ENCODE measurements at places on chromosomes 6 and 20.
A peak's percentile ranks its signal among the peaks of the same experiment; 100 is the strongest.

GRCh38 chr20:37303637-37304036 is 14.2 kb downstream of the MANBAL start:
- no peak for DNase-seq

- DNase-seq: no peak
These were observed 389.3 kb downstream of the HDGFL1 start for GRCh38 chr6:22958677-22959076.

DNA sequence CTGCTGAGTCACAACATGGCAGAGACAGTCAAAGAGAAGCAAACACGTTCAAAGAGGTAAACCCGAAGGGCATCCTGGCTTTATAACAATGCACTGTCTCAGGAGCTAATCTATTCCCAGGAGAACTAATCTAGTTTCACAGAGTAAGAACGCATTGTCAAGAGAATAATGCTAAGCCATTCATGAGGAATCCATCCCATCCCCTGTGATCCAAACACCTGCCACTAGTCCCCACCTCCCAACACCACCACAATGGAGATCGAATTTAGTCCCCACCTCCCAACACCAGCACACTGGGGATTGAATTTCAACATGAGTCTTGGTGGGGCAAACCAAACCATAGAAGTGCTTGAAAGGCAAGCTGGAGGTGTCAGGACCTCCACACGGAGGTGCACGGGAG is 231.5 kb upstream of the ID4 start:
- no peak for DNase-seq

DNA sequence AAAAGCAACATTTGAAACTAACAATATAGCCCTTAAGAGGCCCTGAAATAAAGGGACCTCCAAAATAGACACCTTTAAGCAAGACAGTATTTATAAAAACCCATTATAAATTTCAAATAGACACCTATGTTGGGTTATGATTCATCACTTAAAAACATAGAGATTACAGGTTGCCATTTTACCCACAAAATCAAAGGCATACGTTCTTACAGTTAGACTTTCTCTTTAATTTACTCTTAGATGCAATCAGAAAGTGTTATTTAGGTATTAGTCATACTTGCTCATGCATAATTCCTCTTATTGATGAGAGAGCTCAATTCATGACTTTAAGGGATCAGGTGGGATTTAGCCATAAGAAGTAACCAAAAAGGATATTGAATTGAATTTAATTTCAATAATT is 51.5 kb upstream of the TMEM200A start:
- DNase-seq: no peak

- peak; percentile 92 for DNase-seq
These were observed 1.6 kb downstream of the SMPDL3A start for GRCh38 chr6:122790423-122791309.

DNA sequence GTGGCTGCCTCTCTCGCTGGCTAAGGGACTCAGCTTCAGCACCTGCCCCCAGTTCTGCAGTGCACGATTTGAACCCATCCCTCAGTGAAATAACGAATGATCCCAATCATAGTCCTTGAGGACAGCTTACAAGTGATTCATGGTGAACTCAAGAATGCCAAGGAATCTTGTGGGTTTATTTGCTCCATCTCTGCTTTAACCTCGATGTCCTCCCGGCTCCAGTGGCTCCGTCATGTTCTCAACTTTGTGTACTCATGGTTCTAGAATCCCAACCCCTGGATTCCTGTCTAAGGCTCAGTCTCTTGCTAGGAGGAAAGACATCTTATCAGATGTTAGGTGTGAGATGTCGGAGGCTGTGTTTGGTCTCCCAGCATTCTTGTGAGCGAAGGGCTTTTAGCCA is 29.0 kb upstream of the GTSF1L start:
- DNase-seq: no peak

DNA sequence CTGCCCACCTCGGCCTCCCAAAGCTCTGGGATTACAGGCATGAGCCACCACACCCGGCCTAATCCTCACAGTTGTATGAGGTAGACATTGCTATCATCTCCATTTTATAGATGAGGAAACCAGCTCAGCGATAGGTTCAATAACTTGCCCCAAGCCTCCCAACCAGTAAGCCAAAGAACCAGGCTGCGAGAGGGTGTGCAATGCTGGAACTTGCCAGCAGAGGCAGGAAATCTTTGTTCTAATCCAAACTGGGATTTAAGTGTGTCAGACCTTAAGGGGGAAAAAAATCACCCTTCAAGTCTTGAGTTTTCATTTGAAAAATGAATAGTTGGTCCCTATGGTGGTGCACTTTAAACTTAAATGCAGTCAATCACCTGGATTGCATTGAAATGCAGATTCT is 20.1 kb upstream of the RNGTT start:
- peak; percentile 65 for DNase-seq

DNA sequence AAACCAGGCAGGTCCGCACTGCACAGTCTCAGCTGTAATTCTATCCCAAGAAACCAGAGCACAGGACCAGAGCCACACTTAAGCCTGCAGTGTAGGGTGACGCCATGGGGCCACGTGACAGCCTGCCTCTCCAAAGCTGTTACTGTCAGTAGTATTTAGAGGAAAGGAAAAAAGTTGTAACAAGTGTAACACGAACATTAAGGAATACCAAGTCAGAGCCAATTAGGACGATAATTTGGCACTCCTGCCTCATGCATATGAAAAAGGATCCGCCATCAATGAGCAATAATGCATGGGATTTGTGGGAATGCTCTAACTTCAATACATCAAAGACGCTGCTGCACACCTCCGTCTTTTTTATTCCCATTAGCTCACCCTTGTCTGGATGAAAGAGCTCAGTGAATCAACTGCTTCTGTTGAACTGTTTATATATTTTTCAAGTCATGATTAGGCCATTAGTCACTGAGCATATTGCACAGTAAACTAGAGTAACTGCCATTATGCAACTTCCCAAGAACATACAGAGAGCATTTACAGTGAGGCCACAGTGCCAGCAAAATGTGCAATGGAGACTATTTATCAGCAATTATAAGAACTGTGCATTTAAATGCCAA is 79.9 kb downstream of the ATXN1 start:
- DNase-seq: peak; percentile 97

DNA sequence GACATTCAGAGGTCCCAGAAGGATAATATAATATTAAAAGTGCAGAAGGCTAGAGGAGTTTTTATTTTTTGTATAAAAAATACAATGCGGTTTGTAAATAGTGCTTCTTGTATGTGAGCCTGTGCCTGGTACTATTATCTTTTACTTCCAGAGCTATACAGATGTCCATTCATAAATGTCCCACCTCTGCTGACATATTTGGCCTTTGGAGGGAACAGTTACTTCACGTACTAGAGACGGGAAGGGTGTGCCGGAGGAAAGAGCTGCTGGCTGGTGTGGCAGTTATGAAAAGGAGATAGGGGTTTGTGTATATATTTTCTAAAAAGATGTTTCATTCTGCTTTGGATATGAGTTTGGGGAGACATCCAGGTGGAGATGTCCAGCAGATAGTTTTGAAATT is 8.8 kb downstream of the CD109 start:
- no peak for DNase-seq

- DNase-seq: no peak
These were observed 24.4 kb downstream of the PROCR start for GRCh38 chr20:35196313-35196712.

GRCh38 chr20:34953960-34954359 is 1.6 kb downstream of the GSS start:
- DNase-seq: no peak

DNA sequence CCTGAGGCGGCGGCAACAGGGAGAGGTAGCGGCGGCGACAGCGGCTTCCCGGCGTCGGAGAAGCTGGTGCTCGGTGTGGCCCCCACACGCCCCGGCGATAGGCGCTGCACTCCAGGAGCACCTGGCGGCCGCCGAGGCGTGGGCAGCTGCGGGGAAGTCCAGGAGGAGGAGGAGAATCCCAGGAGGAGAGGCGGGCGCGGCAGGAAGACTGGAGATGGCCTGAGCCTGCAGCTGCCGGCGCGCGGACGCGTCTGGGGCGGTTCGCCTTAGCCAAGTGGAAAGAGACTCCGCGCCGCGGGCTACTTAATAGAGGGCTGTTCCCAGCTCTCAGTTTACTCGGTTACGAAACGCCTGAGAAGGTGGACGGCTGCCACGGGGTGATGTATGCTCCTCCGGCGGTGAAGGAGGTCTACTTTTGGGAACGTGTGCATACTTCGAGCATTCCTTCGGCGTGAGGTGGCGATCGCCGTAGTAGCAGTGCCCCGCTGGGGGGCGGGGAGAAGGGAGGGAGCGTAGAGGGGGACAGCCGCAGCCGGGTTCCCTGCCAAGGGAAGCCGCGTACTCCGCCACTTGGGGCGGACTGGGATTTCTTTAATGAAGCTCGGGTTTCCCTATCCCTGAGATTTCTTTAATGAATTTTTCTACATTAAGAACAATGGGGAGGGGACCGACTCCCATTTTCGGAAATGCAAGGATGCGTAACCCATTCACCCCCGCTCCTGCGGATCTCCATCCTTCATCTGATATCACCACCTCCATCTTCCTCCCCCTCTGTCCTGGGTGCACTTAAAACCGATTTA is at the start of gene COL12A1:
Gene COL12A1 (minus strand): TSS at position 278 of the 800 bp plus-strand sequence. CDS start 3,261 bp downstream, outside the sequence.
- DNase-seq: no peak

DNA sequence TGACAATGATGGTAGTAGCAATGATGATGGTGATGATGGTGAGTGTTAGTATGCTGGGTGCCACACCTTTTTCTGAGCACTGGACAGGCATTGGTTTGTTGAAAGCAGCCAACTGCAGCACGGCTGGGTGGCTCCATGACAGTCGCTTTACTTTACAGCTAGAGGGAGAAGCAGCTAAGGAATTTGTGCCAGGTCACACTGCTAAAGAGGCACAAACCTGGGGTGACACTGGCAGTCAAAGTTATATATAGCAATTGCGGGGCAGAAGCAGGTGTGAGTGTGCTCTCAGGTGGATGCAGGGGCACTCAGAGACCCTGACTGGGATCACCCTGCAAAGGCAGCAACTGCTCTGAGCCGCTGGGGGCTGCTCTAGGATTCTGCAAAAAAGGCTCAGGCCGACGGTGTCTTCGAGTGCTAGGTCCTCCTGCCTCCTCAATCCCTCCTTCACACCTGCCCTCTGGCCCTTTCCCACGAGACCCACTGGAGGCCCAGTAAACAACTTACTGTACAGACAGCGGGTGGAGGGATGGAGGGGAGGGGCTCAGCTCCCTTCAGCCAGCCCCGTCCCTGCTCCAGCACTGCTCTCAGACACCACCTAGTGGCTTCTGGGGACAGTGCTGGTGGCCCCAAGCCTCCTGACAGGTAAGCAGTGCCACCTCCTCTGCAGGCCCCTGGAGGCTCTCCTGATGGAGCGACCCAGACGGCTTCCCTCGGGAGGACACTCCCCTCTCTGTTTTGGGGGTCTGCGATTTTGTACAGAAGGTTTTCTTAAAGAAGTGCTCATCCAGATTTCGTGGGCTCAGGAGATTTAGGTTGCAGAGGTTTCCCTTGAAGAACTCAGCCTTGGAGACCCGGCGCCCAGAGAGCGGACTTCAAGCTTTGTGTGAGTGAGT is 4.4 kb upstream of the RPS21 start:
- DNase-seq: peak; percentile 64

DNA sequence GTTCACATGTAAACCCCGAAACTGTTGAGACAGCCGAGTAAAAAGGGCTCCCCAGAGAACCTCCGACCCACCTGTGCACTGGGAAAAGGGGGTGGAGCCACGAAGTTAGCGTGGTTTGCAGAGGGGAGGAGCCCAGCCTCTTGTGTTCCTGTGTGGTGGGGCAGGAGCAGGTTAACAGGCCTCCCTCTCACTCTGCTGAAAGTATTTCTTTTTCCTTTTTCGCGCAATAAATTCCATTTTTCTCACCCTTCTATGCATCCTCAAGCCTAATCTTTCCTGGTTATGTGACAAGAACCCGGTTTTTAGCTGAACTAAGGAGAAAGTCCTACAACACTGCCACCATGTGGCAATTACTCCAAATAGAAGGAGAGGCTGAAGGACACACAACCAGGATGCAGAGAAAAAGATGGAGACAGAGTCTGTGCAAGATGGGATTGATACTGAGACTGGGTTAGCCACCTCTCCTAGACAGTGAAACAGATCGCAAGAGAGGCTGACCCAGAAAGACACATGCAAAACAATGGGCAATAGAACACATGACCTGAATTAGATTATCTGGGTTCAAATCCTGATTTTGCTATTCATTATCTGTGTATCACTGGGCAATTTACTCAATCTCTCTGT is 168.7 kb upstream of the PRSS16 start:
- DNase-seq: peak; percentile 58

GRCh38 chr6:28090917-28091586 is 10.7 kb downstream of the ZNF165 start:
- DNase-seq: no peak

- no peak for DNase-seq
These were observed 162.0 kb downstream of the FAXC start for GRCh38 chr6:99187429-99187828.

GRCh38 chr20:3080939-3081388 is 3.6 kb downstream of the AVP start:
- no peak for DNase-seq

DNA sequence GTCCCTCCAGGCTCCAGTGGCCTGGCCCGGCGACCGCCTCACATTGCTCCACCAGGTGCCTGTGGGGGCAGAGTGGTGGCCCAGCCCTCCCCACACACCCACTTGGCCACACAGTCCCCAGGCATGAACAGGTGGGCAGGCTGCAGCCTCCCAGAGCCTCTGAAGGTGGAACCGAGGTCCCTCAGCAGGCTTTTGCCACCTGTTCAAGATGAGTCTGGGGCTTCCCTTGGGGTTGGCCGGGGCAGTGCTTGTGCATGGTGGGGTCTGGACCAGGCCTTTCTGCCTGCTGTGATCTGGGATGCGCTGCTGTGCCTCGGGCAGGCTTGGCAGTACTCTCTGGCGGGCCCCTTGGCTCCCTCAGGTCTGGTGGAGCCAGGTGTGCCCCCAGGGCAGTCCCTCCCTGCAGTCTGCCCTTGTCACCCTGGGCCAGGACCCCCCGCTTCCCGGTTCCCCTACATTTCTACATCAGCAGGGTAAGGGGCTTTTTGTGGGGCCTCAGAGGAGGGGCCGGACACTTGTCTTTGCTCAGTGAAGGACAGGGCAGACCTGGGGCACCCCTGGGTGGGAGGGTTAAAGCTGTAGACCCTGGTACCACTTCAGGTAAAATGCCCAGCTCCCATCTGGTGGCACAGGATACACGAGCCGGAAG is 2.7 kb upstream of the COL9A3 start:
- no peak for DNase-seq

DNA sequence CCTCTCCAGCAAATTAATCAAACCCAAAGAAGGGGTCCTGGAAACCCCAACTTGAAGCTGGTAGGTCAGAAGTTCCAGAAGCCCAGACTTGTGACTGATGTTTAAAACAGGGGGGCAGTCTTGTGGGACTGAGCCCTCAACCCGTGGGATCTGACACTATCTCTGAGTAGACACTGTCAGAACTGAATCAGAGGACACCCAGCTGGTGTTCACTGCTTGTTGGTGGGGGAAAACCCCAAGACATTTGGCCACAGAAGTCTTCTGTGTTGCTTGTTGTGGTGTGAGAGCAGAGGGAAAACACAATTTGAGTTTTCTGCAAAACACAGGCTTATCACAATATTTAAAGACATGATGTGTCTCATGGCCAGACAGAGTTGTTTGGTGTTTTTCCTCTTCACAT is 29.9 kb downstream of the KIF13A start:
- peak; percentile 62 for DNase-seq

Measured in inflammatory macrophage treated with lipopolysaccharide for 4 hours (primary cell).